ENCODE measurements at places on chromosomes 2 and 18. TPM values are rescaled to one million over a fixed set of nuclear protein-coding genes. Genes with fewer than 3 reads are reported as not detected.

The SLC5A7 gene
- total RNA-seq, result not detected

DNA sequence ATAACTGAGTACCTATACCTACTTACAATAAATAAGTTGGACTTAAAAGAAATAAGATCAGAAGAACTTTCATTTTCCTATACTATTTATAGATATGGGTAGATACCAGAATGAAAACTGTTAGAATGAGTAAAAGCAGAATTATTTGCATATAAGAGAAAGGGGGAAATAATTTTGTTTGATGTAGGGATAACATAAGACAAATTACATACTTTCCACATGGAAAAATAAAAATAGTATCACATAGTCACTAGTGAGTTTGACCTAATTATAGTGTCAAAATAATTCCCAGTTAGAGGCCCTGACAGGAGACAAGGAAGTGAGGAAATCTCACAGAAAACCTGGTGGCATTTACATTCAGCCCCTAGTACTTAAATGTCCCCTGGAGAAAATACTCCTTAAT is 28.6 kb downstream of the KCMF1 start:
- no peak for DNase-seq
- H3K4me1 ChIP-seq, result peaks cover 18% of the 10 kb centered on the region
- H3K4me3 ChIP-seq, result no peak overlapping the region
- H3K36me3 ChIP-seq, result no peaks in the 10 kb centered on the region

GRCh38 chr2:100563407-100564247 is 834 bp downstream of the PDCL3 start:
- peak overlapping the region; percentile 65 for H3K4me3 ChIP-seq
- peaks cover 3% of the 10 kb centered on the region for H3K36me3 ChIP-seq
- H3K27me3 ChIP-seq, result no peaks in the 10 kb centered on the region
- peaks cover 22% of the 10 kb centered on the region for H3K4me1 ChIP-seq
- no peak for DNase-seq

DNA sequence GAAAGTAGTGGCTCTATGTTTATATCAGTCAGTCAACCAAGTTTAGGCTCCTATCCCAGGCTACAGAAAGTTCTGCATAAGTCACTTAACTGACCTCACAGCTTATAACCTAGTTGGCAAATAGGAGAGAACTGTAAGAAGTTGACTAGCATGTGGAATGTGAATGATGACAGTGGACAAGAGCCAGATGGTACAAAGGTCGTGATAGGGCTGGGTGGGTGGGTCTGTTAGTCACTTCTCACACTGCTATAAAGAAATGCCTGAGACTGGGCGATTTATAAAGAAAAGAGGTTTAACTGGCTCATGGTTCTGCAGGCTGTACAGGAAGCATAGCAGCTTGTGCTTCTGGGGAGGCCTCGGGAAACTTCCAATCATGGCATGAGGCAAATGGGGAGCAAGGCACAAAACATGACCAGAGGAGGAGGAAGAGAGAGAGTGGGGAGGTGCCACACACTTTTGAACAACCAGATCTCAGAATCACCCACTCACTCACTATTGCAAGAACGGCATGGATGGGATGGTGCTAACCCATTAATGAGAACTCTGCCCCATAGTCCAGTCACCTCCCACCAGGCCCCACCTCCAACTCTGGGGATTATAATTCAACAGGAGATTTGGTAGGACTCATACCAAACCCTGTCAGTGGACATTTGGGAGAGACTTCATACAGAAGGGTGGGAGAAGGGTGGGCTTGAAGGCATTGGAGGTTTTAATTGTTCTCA is 68.8 kb downstream of the LTBP1 start:
- H3K4me1 ChIP-seq, result no peaks in the 10 kb centered on the region
- H3K27me3 ChIP-seq, result no peaks in the 10 kb centered on the region
- H3K27ac ChIP-seq, result no peak overlapping the region
- no peaks in the 10 kb centered on the region for H3K36me3 ChIP-seq
- no peak for DNase-seq

- no peaks in the 10 kb centered on the region for H3K4me1 ChIP-seq
- peak; percentile 37 for DNase-seq
- H3K36me3 ChIP-seq, result no peaks in the 10 kb centered on the region
- no peaks in the 10 kb centered on the region for H3K27me3 ChIP-seq
Measured at GRCh38 chr2:229342376-229342775, 71.3 kb upstream of the PID1 start.

DNA sequence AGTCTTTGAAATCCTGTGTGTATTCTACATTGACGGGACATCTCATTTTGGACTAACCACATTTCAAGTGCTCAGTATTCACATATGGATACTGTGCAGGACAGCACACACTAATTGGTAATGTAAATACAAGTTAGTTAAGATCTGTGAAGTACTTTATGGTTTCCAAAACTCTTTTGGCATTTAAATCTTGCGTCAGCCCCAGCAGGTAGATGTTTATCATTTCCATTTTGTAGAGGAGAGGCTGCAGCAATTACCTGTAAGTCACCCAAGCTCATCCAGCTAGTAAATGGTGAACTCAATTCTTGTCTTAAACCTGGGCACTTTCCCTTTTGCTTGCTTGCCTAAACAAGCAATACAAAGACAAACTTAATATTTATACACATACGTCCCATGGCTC is 1.6 kb upstream of the NAGK start:
- H3K27ac ChIP-seq, result no peak overlapping the region
- no peaks in the 10 kb centered on the region for H3K36me3 ChIP-seq
- H3K4me1 ChIP-seq, result peaks cover 33% of the 10 kb centered on the region

- H3K27ac ChIP-seq, result no peak overlapping the region
- H3K4me3 ChIP-seq, result no peak overlapping the region
- no peak for DNase-seq
- no peaks in the 10 kb centered on the region for H3K27me3 ChIP-seq
- no peaks in the 10 kb centered on the region for H3K36me3 ChIP-seq
Measured at GRCh38 chr2:171711351-171711750, 24.1 kb downstream of the DYNC1I2 start.

GRCh38 chr18:42564761-42565160 is 550.7 kb downstream of the RIT2 start:
- no peaks in the 10 kb centered on the region for H3K36me3 ChIP-seq
- no peaks in the 10 kb centered on the region for H3K27me3 ChIP-seq
- H3K27ac ChIP-seq, result no peak overlapping the region
- no peak overlapping the region for H3K4me3 ChIP-seq
- H3K4me1 ChIP-seq, result no peaks in the 10 kb centered on the region
